ENCODE measurements at places on chromosomes 7 and 10.
A peak's percentile ranks its signal among the peaks of the same experiment; 100 is the strongest.

GRCh38 chr10:87721781-87722180 lies 62.1 kb downstream of the PAPSS2 start:
- no peak for DNase-seq

- DNase-seq, result no peak
These were observed 69.6 kb downstream of the AKAP9 start for GRCh38 chr7:92010215-92010614.

DNA sequence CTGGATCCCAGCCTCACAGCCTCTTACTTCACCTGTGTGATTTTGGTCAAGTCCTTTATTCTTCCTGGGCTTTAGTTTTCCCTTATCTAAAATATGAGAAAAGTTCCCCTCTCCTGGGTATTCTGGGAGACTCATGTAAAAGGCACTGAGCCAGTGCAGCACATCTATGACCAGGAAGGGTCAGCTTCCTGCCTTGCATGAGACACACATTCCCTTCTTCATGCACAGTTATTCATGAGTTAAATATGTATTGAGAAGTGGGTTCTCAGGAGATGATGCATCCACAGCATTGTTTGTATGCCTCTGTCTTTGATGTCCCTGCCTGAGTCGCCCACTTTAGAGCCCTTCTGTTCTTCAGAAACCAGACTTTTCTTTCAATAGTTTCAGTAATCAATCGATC lies 33.3 kb downstream of the EGFR start:
- DNase-seq, result no peak

GRCh38 chr10:98096316-98096715 lies 38.1 kb upstream of the R3HCC1L start:
- no peak for DNase-seq

DNA sequence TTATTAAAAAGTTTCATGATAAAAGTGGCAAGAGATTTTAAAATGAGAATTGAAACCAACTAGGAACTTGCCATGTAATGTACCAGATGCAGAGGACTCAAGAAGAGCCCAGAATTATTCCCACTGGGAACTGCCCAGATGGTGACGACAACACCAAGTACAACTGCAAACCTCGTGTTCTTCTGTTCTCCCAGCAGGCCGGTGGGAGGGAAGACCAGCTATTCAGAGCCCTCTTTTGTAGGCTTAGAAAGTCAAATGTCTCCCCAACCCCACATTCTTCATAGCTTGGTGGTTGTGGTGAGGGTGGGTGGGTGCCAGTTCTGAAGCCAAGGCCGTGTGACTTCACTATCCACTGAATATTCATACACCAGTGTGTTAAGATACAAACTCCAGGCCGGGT lies 54.3 kb upstream of the ITGB1 start:
- no peak for DNase-seq

DNA sequence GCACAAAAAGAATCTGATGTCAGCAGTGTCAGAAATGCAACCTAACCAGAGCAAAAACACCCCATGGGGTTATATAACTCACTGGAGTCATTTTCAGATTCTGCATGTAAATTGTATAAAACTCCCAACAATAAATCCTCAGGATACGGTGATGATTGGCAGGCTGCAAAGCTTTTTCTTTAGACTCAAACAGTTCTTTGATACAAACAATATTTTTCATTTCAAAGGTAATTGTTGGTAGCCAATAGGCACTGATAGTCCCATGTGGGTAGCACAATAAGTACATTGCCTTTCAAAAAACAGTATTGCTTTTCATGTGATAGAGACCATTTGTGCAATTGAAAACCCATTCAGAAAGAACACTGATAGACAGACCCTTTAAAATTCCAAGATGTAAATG lies 98.0 kb downstream of the TMEM26 start:
- DNase-seq, result no peak

- no peak for DNase-seq
These were observed 14.0 kb upstream of the COL13A1 start for GRCh38 chr10:69787681-69788080.

DNA sequence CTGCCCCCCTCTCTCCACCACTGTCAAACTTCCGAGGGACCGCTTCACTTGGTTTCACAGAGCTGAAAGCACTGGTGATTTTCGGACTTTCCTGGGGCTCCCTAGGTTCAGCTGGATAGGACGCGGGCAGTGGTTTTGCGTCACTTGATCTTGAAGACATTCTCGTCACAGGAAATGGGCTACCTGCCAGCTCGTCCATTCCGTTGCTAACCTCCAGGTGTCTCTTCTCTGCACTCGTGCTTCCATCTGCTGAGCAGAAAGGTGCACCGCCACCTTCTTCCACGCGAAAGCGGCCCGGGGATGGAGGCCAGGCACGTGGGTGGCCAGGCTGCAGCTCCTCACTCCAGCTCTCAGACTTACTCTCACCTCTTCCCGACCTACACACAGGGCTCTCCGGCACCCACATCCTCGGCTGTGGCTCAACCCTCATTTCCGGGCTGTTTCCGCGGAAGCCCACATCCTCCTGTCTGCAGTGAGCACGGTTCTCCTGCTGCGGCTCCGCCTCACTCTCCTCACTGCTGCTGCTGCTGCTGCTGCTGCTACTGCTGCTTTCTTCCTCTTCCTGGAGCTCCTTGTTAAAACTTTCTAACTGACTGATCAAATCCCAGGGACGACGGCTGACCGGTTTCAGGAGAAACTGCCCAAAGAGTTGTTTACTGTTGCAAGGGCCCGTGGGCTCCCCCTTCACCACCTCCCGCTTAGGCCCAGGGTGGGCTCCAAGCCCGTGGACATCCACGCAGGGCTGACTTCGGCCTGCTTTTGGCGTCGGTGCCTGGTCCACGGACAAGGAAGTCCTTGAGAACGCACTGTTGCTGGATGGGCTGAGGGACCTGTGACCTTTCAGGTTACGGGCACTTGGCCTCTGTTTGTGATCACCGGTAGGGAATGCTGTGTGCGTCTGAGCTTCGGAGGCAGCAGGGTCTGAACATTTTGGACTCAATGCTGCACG lies 32.1 kb downstream of the JCAD start:
- peak; percentile 92 for DNase-seq

GRCh38 chr10:113322843-113323242 lies 230.0 kb upstream of the HABP2 start:
- DNase-seq, result peak; percentile 82

- no peak for DNase-seq
These were observed 20.2 kb downstream of the MCU start for GRCh38 chr10:72712136-72712535.

DNA sequence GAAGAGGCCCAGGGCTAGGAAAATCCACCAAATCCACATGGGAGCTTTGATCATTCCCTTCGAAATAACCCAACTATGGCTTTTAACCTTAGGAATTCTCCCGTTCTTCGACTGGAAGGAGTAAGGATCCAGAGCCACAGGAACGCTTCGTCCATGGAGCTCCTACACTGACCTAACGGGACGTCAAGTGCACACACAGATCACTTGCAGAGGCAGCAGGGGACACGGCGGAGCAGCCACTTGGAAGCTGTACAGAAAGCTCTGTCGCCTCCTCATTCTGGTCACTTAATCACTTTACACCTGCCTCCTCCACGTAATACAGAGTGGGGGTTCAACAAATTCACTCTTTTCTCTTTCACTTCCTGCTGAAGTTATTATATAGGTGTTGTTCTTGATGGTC lies 43.9 kb downstream of the RSU1 start:
- no peak for DNase-seq

DNA sequence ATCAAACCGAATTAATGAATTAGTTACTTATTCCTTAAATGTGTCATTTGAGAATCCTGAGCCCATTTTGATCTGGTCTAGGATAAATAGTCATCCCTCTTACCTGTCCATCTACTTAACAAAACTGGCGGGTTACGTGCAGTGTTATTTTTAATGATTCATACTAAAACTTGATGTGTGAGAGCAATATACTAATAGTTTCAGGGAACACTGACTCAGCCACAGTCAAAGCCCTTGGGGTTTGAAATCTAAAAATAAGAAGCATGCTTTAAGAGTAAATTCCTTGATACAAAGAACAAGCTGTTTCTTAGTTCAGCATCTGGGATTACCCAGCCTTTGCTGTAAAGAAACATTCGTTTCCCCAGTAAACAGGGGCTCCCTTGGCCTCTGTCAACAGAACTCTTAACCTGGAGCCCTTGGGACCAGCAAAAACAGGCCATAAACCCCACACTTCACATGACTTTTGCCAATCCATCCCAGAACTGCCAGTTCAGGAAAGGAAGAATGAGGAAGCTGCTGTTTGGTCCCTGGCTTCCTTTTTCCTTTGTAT lies 370.6 kb upstream of the IGFBP3 start:
- no peak for DNase-seq

GRCh38 chr10:44607116-44607515 lies 222.2 kb upstream of the CXCL12 start:
- no peak for DNase-seq

DNA sequence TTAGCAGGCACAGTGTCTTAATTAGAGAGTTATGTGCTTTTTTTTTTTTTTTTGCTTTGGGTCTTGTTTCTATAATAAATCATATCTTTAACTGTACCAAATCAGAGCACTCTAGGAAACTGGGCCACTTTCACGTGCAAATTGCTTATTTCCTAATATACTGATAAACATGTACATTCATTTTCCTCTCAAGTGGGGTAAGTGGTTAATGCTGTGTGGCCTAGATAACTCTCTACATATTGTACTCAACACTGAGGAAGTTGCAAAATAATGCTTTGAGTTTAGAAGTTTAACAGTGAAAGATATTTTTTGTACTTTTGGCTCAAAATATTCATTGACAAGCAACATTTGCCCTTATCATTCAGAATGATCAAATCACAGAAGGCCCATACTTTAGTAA lies 115.9 kb upstream of the IFRD1 start:
- no peak for DNase-seq

- DNase-seq, result peak; percentile 67
These were observed 1.8 kb downstream of the CYP2E1 start for GRCh38 chr10:133528845-133529575.

- DNase-seq, result no peak
These were observed 29.3 kb downstream of the CRHR2 start for GRCh38 chr7:30652698-30653641.

DNA sequence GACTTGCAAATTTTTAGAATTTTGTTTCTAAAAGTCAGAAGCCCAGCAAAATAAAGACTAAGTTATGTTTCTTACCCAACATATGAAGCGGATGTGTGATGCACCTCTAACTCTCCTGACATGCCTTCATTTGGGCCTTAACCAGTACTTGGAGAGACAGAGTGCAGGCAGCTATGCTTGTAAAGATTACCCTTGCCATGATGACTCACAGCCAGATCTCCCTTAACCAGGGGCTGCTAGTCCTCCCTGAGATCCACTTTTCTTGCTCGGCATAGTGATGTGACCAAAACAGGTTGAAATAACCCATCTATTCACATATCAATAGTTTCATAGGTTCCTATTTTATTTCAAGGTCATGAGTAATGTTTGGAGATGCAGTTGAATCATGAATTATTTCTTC lies 43.6 kb downstream of the PPP1R3A start:
- DNase-seq, result no peak

DNA sequence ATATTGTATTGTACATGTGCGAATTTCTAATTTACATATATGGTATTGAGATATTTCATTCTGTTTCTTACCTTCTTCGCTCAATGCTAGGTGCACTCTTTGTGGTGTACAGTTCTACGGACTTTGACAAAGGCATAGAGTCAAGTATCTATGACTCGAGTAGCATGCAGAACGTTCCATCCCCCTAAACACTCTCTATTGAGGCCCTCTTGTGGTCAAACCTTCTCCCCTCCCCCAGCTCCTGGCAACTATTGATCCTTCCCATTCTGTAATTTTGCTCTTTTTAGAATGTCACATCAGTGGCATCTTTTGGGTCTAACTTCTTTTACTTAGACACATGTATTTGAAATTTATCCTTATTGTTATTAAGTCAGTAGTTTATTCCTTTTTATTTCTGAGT lies 30.7 kb upstream of the GDF10 start:
- DNase-seq, result no peak

- no peak for DNase-seq
These were observed 22.9 kb downstream of the ZNF775 start for GRCh38 chr7:150401861-150402631.

GRCh38 chr10:96512524-96513304 lies 1.0 kb downstream of the TLL2 start:
- DNase-seq, result no peak

GRCh38 chr7:100873599-100874299 lies 1.2 kb upstream of the SRRT start:
- DNase-seq, result peak; percentile 27

DNA sequence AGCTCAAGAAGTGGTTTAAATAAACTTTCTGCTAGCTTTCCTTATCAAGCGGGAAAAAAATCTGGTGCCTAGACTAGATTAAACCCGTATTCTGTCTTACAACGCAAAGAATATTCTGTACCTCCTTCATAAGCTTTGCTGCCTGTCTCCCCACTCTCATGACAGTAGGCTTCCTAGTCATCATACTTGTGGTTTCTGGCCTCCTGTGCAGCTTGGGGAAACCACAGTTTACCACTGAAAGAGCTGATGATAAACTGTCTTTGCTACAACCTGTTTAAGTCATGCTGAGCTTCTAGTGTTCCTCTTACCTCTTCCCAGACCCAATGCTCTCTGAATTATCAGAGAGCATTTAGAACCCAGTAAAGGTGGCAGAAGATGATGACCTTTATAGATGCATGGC lies 55.0 kb downstream of the PODXL start:
- peak; percentile 25 for DNase-seq

DNA sequence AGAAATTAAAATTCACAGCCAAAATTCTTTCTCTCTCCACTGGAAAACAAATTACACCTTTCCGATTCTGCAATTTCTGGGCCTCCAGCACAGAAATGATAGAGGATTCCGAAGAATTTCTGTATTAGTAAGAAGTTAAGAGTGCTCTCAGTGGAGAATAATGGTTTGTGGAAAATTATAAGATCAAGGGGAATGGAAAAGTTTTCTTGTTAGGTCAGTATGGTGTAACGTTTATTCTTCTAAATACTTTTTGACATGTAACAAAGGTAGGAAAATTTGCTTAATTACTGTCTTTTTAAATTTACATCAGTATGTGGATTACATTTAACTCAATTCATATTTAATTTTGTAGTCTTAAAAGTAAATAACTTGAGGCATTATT lies 288.3 kb upstream of the NFE2L3 start:
- DNase-seq, result no peak

DNA sequence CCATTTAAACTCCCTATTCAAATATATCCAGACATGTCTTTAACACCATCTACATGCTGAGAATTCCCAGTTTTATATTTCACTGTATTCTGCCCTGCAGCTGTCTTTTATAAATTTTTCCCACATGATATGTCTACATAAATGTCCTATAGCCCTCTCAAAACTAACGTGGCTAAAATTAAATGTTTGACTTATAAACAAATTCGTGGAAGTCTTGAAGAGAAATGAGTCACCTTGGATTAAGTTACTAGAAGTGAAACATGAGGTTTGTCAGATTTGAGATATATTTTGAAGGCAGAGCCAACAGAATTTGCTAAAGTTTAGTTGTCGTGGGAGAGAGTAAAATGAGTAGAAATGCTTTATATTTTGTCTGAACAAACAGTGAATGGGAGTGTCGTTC lies 386.9 kb upstream of the CNTNAP2 start:
- DNase-seq, result no peak

All from MV-4-11 (cell line).